Mammary microvascular endothelial cell (primary cell): ENCODE measurements at places on chromosomes 6 and 20. TPM values are rescaled to one million over a fixed set of nuclear protein-coding genes. Genes with fewer than 3 reads are reported as not detected.

EYA2 gene
- not detected in 2 replicates for total RNA-seq

STMN3 gene
- 1.7 and 3.1 TPM in 2 replicates for total RNA-seq

ASIP gene
- not detected in 2 replicates for total RNA-seq

SLPI gene
- not detected in 2 replicates for total RNA-seq

HUS1B gene
- 0.13 and 1.2 TPM in 2 replicates for total RNA-seq

TDRD6 gene
- under 0.01 TPM in 1 of 2 replicates, not detected in the other for total RNA-seq

KHDC1L gene
- not detected in 2 replicates for total RNA-seq

SNAP25 gene
- 0.20 and 0.73 TPM in 2 replicates for total RNA-seq

SDHAF4 gene
- 6.9 and 10.5 TPM in 2 replicates for total RNA-seq

TEAD3 gene
- total RNA-seq: 0.15 and 0.27 TPM in 2 replicates

EPHA7 gene
- not detected in 2 replicates for total RNA-seq

SDCBP2 gene
- total RNA-seq: 4.7 and 5.6 TPM in 2 replicates

PRDM13 gene
- total RNA-seq: not detected in 2 replicates

AKAP12 gene
- total RNA-seq: 383 and 413 TPM in 2 replicates
